ENCODE measurements at places on chromosomes 11 and 22.

- no peak for DNase-seq
Measured at GRCh38 chr11:47943721-47944586, 36.4 kb upstream of the PTPRJ start.

DNA sequence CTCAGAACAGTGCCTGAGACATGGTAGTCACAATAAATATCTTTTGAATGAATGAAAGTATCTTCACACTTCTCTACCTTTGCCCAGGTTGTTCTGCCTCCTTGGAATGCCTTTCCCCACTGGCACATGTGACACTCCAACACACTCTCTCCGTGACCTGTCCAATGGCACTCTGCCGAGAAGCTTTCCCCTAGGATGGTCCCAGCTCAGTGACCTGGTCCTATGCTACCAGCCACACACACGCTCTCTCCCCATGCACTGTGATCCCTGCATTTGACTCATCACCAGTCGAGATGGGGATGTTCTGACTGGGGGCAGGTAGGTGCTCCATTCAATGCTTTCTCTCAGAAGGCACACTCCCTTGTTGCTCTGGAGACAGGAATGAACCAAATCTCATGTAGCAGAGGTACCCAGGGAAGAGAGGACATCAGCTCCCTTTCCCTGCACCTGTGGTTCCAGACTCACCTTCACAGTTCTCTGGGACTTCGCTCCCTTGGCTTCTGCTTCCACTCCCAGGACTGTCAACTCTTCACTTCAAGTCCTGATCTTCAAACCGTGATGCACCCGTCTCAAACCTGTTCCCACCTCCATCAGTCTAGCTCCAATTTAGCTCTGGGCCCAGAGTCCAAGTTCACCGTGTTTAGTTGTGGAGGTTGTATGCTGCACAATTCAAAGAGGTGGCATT is 30.7 kb upstream of the LMO1 start:
- DNase-seq: no peak

DNA sequence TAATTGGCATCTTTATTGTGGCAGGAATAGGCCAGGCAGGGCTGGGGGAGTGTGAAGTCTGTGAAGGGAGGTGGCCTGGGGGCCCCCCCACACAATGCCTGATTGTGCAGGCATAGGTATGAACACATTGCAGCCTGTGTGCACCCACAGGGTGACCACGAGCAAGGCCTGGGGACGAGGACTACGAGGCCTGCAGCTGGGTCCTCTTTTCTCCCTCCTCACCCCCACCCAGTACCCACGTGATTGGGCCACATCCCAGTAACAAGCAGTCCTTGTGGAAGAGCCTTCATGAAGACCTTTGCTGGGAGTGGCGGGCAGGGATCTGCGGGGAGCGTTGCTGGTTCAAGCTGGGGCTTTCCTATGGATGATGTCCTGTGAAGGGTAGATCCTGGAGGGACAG is 29.3 kb downstream of the ZBTB16 start:
- DNase-seq: peak; percentile 84

GRCh38 chr11:849951-850774 is 7.5 kb downstream of the TSPAN4 start:
- no peak for DNase-seq

DNA sequence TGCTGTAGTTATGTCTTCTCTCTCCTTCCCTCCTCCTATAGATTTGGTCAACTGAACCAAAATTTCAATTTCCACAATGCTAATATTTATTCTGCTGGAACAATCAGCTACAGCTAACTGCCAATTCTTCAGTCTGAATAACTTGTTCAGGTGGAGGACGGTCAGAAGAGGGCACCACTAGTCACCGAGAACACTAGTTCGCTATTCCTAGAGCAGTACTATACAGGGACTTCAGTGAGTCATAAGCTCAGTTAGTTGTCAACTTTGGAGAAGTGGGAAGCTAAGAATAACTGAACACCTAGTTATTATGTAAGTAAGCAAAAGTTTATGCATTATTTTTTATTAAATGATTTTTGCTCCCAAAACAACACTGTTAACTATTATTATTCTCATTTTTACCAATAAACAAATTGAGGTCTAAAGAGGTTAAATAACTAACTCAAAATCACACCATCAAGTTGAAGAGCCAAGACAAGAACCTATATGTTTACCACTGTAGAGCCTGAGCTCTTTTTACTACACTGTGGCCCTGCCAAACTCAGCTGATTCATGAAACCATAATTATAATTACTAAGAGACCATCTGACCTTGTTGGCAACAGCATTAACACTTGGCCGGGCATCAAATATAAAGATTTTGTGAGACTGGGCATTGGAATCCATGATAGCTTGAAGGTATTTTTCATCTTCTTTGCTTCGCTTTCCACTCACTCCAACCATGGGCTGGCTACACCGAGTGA is 59.0 kb downstream of the CEP57 start:
- DNase-seq: peak; percentile 30

GRCh38 chr22:44425694-44426045 is 72.4 kb downstream of the RTL6 start:
- DNase-seq: no peak

- no peak for DNase-seq
Measured at GRCh38 chr22:43060183-43060582, 29.0 kb downstream of the TTLL1 start.

DNA sequence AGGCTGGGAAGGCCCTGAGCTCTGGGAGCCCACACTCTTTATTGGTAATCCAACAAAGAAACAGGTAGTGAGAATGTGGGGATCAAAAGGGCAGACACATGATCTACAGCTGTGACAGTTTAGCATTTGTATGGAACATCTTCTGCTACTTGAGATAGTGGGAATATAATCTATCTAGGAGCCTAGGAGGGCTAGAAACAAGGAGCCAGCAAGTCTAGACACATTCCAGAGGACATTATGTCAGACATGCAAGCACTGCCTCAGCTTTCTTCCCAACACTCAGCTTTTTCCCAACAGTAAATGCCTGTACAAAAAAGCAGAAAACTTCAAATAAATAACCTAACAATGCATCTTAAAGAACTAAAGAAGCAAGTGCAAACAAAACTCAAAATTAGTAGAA is 1150.6 kb upstream of the RAG2 start:
- DNase-seq: no peak

DNA sequence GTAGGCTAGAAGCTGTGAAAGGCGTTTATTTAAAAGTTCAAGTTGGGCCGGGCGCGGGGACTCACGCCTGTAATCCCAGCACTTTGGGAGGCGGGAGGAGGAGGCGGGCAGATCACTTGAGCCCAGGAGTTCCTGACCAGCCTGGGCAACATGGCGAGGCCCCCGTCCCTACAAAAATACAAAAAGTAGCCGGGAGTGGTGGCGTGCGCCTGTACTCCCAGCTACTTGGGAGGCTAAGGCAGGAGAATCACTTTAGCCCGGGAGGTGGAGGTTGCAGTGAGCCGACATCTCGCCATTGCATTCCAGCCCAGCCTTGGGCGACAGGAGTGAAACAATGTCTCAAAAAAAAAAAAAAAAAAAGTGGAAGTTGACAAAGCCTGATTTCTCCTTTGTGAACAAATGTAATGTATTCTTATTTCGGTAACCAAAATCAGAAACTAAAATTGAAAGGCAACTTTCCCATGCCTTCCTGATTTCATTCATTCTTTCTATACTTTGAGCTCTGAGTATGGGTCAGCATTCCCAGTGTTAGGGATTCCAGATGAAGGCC is 825 bp downstream of the PTPMT1 start:
- DNase-seq: peak; percentile 76

- peak; percentile 92 for DNase-seq
Measured at GRCh38 chr11:46315033-46315738, 32.1 kb upstream of the DGKZ start.

DNA sequence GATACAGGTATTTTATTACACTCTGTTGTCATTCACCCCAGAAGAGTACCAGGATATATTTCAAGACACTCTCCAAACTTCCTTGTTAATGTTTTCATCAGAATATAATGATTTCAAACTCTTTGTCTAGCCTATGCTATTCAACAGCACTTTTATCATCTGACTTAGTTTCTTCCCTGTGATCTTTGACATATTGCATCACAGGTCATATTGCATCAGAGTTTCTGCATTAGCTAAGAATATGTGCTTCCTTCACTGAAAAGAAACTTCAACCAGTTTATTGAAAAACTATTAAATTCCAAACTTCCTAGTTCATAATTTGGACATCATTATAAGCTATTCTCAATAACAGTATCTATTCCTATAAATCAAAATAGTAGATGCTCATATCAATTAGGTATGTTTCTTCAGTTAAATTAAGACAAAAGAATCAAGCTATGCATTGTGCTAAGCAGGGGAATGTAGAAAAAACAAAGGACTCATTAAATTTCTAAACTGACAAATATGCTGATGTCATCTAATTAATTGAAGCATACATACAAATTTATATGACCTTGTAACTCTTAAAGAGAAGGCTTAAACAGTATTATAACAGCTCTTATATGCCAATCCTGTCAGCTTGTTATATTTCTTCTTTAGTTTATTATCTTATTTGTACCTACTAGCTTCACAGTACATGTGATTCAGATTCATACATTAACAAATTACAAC is 361.8 kb upstream of the LUZP2 start:
- no peak for DNase-seq

Measured in lower leg skin (tissue), 4 donors.